ENCODE measurements at places on chromosomes 12 and 14.

GRCh38 chr14:73909681-73910080 lies 23.0 kb downstream of the ZNF410 start:
- no peak for DNase-seq

DNA sequence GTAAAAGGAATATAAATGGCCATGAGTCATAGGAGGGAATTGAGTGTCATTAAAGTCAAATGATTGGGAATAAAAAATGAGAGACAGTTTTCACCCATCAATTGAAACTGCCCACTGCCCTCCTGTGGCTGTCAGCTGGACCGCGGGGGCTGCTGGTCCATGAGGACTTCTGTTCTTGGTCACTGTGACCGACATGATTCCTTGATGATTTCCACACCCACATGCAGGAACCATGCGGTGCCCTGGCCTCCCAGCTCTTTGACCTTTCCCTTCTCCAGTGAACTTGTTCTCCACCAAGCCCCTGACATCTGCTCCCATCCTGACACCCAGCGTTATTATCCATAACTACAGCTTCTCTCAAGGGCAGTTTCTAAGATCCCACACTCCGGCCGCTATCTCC lies 48.4 kb downstream of the C12orf75 start:
- no peak for DNase-seq

DNA sequence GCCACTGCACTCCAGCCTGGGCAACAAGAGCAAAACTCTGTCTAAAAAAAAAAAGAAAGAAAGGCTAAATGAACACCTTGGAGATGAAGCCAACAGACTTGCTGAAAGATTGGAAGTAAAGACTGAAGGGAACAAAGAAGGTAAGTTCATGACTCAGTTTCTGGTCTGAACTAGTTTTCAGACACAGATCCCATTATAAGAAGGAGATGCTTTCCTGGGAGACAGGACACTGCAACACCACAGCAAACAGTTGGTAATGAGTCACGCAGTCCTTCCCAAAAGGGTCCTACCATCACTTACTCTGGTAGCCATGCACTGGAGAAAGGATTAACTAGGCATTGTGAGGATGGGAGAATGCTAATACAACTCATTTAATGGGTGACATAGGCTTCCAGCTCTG lies 97.2 kb downstream of the SSPN start:
- DNase-seq: no peak

DNA sequence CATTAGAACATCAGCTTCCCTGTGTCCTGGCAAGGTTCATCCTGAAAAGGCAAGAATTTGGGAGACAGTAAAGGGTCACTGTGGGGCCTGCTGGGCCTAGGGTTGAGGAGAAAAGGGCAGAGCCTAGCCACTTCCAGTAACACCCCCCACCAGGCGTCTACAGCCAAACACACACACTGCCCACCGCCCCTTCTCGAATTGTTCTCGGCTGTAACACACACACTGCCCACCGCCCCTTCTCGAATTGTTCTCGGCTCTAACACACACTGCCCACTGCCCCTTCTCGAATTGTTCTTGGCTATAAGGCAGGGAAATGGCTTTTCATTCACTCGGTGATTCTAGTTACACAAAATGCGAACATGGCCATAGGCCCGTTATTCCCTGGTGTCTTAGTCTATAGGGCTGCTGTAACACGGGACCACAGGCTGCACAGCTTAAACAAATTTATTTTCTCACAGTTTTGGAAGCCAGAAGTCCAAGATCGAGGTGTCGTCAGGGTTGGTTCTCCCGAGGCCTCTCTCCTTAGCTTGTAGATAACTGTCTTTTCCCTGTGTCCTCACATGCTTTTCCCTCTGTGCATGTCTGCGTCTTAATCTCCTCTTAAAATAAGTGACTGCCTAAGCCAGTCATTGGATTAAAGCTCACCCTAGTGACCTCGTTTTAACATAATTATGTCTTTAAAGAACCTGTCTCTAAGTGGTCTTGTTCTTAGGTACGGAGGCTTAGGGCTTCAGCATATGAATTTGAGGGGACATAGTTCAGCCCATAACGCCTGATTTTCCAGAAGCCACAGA lies 171.0 kb downstream of the ADGRD1 start:
- no peak for DNase-seq

DNA sequence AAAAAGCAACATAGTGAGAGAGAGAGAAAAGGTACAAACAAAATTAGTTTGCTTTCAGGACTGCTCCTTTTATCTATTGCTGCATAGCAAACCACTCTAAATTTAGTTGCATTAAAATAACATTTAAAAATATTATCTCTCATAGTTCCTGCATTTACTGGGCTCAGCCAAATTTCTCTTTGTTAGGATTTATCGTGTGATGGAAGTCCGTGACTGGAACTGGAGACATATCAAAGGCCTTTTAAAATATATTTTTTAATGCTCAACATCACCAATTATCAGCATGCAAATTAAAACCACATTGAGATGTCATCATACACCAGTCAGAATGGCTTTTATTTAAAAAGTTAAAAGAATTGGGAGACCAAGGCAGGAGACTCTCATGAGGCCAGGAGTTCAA lies 107.6 kb upstream of the SYT1 start:
- no peak for DNase-seq

DNA sequence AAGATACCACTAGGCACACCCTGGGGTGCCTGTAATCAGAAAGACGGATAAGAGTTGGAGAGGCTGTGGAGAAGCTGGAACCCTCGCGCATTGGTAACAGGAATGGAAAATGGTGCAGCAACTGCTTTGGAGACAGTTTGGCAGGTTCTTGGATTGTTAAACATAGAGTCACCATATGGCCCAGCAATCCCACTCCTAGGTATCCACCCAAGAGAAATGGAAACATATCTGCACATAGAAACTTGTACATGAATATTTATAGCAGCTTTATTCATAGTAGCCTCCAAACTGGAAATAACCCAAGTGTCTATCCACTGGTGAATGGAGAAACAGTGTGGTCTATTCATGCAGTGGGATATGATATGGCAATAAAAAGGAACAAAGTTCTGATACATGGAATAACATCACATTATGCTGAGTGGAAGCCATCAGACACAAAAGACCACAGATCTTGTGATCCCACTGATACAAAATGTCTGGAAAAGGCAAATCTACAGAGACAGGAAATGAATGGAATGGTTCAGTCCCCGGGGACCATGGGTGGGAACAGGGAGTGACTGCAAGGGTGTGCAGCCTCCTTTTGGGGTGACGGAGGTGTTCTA lies 45.4 kb downstream of the JAG2 start:
- DNase-seq: no peak

- no peak for DNase-seq
Measured at GRCh38 chr14:40402957-40403356, 970.7 kb upstream of the FBXO33 start.

DNA sequence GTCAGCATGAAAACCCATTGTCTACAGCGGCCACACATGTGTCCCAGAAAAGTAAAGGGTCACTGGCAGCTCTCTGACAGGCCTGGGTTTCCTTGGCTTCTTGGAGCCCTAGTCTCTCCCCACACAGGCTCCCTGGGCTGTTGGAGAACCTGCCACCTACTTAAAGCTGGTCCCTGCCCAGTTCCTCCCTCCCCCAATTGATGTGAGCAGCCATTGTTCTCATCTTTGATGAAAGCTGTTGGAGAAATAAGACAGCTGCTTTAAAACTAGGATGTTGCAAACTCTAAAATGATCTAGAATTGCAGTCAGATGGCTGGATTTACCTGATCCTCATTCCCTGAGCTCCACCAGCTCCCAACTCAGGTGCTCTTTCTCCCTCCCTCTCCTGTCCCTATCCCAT lies 4.8 kb upstream of the PLEKHH1 start:
- DNase-seq: no peak

DNA sequence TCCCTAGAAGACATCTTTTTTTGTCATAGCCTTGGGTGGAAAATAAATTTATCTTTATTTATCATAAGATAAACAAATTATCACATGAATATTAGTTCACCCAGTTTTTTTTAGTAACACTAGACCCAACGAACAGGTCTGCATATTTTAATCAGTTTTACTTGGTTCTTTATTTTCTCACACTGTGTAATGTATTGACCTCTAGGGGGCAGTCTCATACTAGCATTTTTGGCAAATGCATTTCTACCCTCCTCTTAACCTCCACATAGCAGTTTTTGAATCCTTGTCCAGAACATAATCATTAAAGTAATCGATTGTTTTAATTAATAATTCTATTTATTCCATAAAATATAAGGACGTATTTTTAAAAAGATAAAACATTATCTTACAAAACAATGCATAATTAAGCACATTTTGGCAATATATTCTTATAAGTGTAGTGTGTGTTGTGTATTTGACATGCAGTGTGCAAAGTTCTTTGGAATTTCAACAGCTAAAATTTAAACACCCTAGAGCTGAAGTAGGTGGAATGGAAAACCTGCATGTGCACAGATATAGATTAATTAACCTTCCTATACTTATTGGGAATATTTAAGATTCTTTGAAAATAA lies 31.6 kb upstream of the PTPRQ start:
- DNase-seq: no peak

DNA sequence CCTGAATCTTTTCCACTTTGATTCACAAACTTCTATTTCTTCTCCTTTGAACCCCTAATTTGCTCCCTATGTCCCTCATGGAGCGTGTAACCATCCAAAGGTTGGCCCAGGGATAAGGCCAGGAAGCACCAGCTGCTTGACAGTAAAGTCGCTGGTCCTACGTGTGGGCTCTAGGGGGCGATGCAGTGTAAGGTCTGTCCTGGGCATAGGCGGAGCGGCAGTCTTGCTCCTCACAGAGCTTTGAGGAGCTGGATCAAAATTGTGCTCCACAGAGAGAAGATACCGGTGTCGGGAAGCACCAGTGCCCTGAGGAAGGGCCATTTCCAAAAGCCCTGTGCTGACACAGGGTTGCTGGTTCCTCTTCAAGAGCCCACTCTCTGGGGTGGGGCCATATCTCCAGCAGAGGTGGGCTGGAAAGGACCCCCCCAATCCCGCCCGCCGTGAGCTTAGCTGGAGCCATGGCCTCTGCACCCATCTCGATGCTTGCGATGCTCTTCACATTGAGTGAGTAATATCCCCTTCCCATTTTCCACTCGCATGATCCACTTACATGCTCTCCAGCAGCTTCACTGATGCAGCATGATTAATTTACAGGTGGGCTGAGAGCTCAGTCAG lies 49.9 kb upstream of the OR4E1 start:
- DNase-seq: no peak

DNA sequence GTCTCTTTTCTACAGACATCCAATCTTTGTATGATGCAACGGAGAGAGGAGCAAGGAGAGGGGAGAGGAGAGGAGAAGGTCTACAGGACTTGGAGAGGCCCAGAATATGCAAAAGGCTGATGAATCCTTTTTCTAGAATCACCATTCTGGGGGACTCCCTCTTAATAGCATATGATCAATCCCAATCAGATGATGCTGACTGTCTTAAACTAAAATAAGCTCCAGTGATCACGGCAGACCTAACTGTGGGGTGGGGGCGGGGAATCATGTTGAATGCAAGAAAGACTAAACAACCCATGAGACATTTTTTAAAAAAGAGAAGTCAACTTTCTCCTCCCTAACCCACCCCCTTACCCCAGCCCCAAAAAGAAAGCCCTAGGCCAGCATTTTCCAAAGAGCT lies 33.4 kb downstream of the BTBD7 start:
- DNase-seq: no peak

GRCh38 chr12:30000401-30000800 lies 216.7 kb upstream of the TMTC1 start:
- no peak for DNase-seq

DNA sequence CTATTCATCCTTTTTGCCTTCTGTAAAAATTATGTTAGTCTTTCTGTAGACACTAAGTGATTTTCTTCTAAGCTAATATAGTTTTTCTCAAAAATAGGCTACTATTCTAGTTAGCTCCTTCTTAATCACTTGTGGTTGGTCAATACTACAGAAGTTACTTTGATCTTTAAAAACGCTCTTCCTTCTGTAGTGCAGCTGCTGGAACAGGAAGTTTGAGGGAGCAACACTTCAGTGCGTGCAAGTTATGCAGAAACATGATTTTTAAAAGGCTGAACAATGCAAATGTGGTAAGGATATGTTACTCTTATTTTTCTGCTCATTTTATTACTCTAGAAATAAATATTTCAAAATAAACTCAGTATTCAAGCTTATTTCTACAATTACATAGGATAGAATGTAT lies 11.1 kb upstream of the RERGL start:
- DNase-seq: no peak
